ENCODE measurements at places on chromosomes 16 and 17. TPM values are rescaled to one million over a fixed set of nuclear protein-coding genes. Genes with fewer than 3 reads are reported as not detected.

DNA sequence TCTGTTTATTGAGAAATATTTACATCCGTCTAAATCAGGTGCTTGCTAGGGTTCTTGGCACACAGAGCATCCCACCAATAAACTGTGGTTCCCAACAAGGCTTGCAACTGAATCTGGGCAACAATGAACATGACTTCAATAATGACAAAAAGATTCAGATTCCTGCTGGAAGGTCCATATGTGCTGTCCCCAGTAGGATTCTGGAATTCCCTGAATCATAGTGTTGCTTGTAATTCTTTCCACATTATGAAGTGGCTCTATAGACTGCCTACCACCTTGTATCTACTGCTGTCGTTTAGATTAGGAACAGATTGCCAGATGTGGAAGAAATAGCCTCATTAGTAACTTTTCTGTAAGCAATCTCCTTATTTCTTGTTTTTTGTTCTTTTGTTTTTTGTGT lies 265.9 kb downstream of the WWOX start:
- no peaks in the 10 kb centered on the region for H3K4me1 ChIP-seq

Gene NUPR1
- 21.4 TPM for total RNA-seq

DNA sequence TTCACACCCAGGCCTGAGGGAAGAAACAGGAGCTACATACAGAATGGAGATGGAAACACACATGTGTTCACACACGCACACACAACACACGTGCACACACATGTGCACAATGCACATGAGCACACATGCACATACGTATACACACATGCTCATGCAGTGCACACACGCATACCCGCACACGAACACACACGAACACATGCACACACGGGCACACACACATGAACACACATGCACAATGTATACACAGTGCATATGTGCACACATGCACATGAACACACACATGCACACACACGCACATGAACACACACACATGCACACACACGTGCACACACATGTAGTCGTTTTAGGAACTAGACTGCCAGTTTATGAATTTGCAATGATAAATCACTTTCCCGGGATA lies 49.3 kb upstream of the CDR2 start:
- peaks cover 28% of the 10 kb centered on the region for H3K4me1 ChIP-seq
- peak overlapping the region; percentile 89 for H3K27ac ChIP-seq
- peaks cover 76% of the 10 kb centered on the region for H3K36me3 ChIP-seq
- no peaks in the 10 kb centered on the region for H3K27me3 ChIP-seq
- no peak for DNase-seq
- H3K4me3 ChIP-seq = peak overlapping the region; percentile 48

DNA sequence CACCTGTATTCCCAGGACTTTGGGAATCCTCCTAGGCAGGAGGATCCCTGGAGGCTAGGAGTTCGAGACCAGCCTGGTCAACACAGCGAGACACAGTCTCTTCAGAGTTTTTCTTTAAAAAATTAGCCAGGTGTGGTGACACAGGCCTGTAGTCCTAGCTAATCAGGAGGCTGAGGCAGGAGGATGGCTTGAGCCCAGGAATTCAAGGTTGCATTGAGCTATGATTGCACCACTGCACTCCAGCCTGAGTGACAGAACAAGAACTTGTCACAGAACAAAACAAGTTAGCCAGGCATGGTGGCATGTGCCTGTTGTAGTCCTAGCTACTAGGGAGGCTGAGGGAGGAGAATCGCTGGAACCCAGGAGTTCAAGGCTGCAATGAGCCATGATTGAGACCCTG lies 24.8 kb downstream of the ANKRD40 start:
- peaks cover 18% of the 10 kb centered on the region for H3K4me1 ChIP-seq
- H3K27ac ChIP-seq = no peak overlapping the region
- H3K36me3 ChIP-seq = no peaks in the 10 kb centered on the region
- no peak overlapping the region for H3K4me3 ChIP-seq

Gene DNAAF8
- 0.38 TPM for total RNA-seq

DNA sequence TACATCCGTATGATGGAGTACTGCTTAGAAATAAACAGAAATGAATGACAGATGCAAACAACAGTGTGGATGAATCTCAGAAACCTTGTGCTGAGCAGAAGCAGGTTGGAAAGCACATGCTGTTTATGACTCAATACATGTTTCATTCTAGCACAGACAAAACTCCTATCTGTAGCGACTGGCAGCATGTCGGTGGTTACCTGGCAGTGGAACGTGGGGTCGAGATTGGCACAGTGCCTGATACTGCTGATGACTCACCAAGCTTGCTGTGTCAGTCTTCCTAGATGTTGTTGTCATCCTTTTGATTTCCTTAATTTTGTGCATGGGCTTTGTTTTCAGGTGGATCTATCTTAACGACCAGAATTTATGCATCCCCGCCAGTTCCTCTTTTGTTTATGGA lies 62.1 kb downstream of the GAN start:
- no peak for DNase-seq
- H3K4me3 ChIP-seq = no peak overlapping the region
- H3K27me3 ChIP-seq = no peaks in the 10 kb centered on the region
- H3K36me3 ChIP-seq = no peaks in the 10 kb centered on the region
- H3K27ac ChIP-seq = no peak overlapping the region
- H3K4me1 ChIP-seq = no peaks in the 10 kb centered on the region

DNA sequence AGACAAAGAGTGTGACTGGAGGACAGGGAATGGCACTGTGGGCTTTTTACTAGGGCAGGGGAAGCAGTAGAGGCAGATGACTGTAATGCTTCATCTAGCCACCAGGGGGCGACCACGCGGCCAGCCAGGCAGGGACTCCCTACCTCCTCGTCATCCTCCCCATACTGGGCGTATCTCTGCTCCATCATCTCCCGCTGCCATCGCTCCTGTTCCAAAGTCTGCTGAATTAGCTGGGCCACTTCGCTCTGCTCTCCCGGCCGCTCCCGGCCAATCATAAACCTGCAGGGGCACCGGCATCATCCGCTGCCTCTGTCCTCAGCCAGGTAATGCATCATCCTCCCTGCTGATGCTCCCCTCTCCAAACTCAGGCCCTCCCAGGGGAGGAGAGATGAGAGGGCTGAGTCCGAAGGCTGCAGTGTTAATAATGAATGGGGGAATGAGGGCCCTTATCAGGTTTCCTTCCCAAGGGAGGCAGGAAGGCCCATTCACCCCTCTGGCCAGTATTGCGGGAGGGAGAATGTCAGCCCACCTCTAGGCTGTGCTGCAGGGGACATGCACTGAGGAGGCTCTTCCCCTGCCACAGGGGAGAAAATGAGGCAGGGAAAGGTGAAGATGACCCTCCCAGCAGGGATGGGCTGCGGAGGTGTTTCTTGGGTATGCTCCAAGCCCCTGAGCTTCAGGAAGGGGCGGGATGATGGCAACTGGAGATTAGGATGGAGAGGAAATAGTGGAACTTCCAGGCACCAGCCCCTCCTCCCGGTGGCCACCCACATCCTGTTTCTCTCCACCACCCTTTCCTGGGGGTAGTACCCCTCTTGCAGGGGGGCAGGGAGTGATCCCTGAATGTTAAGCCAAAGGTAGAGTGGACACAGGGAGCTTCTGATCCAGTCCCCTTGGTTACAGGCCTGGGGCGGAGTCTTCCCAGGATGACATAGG lies 10.3 kb upstream of the SAMD14 start:
- H3K4me1 ChIP-seq = peaks cover 39% of the 10 kb centered on the region
- no peak for DNase-seq
- H3K27me3 ChIP-seq = no peaks in the 10 kb centered on the region
- H3K27ac ChIP-seq = peak overlapping the region; percentile 26

Gene TAT
- not detected for total RNA-seq

DNA sequence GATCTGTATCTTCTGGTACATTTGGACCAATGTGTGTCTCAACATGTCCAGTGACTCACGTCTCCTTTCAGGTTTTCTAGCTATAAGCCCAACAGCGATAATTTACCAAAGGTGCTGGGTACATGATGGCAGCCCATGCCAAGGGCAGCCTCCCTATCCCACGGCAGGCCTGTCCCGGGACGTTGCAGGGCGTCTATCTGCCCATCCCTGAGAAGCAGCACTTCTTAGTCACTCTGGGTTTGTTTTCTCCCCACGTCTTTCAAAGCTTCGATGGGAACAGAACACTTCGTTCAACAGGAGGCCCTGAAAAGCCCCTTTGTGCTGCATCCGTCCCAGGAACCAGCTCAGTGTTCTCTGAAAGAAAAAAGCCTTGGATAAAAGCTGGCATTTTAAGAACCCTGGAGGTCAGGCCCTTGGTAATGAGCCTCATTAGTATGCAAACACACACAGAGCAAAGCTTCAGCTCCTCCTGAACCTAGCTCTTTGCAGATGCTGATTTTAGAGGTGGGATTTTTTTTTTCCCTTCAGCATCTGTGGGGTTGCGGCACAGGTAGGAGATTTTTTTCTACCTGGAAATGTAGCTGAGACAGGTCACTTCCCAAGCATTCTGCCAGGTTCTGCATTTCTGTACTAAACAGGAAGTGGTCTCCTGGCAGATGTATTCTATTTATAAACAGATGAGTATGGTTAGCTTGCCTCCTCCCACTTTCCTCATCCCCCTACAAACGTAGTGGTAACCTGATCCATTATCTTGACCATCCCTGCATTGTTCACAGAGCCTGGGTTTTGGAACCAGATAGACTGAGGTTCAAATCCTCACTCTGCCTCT lies 17.5 kb upstream of the MT4 start:
- H3K4me1 ChIP-seq = peaks cover 23% of the 10 kb centered on the region
- no peak overlapping the region for H3K4me3 ChIP-seq
- H3K27me3 ChIP-seq = no peaks in the 10 kb centered on the region
- H3K27ac ChIP-seq = peak overlapping the region; percentile 81
- H3K36me3 ChIP-seq = no peaks in the 10 kb centered on the region
- DNase-seq = no peak

DNA sequence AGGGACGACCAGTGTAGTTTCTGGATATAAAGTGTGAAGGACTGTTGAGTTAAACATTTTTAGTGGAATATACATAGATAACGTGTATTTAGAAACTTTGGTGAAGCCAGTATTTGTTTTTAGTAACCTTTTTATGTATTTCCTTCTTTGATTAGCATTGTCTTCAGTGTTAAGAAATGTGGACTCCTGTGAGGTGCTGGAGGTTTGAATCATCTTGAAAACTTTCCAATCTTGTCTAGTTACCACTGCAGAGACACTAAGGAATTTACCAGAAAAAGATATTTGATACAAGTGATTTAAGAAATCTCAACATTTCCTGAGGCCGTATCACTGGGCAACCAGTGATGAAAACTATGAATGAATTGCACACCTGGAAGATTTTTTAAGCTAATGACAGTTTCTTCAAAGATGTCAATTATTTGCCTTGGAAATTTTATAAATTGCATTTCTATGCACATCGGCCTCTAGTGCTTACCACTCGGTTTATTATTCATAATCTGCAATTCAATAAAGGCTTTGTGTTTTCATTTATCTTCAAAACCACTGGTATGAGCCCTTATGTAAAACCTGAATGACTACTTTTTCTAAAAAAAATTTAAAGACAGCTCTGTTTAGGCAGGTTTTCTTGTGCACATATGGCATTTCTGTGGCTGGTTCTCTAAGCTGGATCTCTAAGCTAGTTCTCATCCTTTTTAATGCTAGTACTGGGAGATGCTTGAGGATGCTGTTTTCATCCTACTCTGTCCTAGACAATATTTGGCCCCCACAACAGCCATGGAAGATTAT lies 31.4 kb upstream of the ADCY7 start:
- H3K27ac ChIP-seq = no peak overlapping the region
- no peaks in the 10 kb centered on the region for H3K27me3 ChIP-seq
- no peak overlapping the region for H3K4me3 ChIP-seq
- H3K36me3 ChIP-seq = no peaks in the 10 kb centered on the region

DNA sequence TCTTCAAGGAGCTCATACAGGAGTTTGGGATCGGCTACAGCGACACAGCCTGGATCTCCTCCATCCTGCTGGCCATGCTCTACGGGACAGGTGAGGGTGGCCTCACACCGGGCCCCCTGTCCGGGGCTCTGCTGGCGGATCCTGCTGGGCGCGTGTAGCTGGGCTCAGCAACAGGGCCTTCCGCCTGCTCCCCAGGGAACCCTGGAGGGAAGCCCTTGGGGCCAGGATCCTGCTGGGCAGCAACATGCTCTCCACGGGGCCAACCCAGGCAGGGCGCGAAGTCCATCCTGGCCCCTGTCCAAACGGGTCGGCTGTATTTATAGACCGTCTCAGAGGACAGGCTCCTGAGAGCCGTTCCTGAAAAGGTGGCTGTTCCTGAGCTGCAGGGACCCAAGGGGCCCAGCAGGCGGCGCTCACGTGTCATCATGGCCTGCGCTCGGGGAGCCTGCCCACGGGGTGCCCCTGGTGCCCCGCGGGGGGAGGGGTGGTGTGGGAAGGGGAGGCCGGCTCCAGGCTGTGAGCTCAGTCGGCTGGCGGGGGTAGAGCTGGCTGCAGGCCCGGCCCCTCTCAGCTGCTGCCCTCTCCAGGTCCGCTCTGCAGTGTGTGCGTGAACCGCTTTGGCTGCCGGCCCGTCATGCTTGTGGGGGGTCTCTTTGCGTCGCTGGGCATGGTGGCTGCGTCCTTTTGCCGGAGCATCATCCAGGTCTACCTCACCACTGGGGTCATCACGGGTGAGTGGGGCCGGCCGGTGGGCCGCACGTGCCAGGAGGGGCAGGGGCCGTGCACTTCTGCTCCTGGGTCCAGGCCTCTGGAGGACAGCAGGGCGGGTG lies 7.5 kb downstream of the SLC16A3 start:
- H3K4me3 ChIP-seq = no peak overlapping the region
- H3K36me3 ChIP-seq = peaks cover 38% of the 10 kb centered on the region
- peak overlapping the region; percentile 31 for H3K27ac ChIP-seq
- peaks cover 98% of the 10 kb centered on the region for H3K4me1 ChIP-seq

GRCh38 chr17:78391843-78392242 lies 13.4 kb downstream of the PGS1 start:
- H3K36me3 ChIP-seq = peaks cover 9% of the 10 kb centered on the region
- H3K4me1 ChIP-seq = peaks cover 55% of the 10 kb centered on the region
- H3K4me3 ChIP-seq = no peak overlapping the region
- no peak for DNase-seq
- H3K27me3 ChIP-seq = no peaks in the 10 kb centered on the region

DNA sequence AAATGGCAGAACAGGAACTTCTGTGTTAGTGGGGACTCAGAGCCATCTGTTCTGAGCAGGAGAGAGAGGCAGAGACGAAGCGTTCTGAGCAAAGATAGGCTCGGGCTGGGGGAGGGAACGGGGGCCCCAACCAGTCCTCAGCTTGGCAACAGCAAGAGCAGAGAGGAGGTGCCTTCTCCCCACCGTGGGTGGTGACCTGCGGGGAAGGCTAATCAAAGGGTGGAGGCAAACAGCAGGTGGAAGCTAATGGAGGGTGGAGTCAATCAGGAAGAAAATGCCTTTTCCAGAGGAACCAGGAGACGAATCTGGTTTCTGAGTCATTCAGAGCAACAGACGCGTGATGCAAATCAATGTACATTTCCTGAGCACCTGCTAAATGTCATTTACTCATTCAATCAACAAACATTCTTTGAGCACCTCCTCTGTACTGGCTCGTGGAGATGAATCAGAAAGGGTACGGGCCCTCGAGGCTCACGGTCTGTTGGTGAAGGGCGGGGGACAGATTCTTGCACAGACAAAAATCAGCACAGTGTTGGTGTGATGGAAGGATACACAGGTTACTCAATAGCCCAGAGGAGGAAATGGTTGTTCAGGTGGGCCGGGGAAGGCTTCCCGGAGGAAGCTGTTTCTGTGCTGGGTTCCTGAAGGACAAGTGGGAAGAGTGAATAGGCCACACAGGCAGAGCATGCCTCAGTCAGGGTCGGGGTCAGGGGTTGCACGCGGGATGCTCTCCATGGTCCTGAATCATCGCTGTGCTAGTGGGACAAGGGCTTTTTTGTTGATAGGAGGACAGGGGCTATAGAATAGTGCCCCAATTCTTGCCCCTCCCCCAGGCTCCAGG lies 5.7 kb upstream of the SPNS2 start:
- DNase-seq = no peak
- H3K36me3 ChIP-seq = no peaks in the 10 kb centered on the region
- H3K4me1 ChIP-seq = peaks cover 8% of the 10 kb centered on the region
- H3K27ac ChIP-seq = no peak overlapping the region
- H3K4me3 ChIP-seq = no peak overlapping the region
